Bronchial epithelial cell (primary cell): ENCODE measurements at places on chromosomes 7 and 10. TPM values are rescaled to one million over a fixed set of nuclear protein-coding genes. Genes with fewer than 3 reads are reported as not detected.

The FAM25A gene
- total RNA-seq = 4.7 and 30.6 TPM in 2 replicates

The GNG11 gene
- total RNA-seq = 0.26 and 0.38 TPM in 2 replicates

The ABLIM1 gene
- total RNA-seq = 152 and 264 TPM in 2 replicates

The PLPP4 gene
- total RNA-seq = 0.13 and 0.26 TPM in 2 replicates

The STRIP2 gene
- 5.2 and 6.8 TPM in 2 replicates for total RNA-seq

The TOMM7 gene
- 172 and 233 TPM in 2 replicates for total RNA-seq

The LRRC17 gene
- total RNA-seq = 0.26 and 0.38 TPM in 2 replicates

The VSTM4 gene
- under 0.01 TPM in 2 replicates for total RNA-seq

The NPFFR1 gene
- under 0.01 TPM in 1 of 2 replicates, not detected in the other for total RNA-seq

The CFAP69 gene
- total RNA-seq = 0.53 and 2.3 TPM in 2 replicates

The IL15RA gene
- 0.51 and 0.79 TPM in 2 replicates for total RNA-seq

The HOXA7 gene
- not detected in 2 replicates for total RNA-seq

The ITPRID1 gene
- not detected in 2 replicates for total RNA-seq

The DNAJC9 gene
- total RNA-seq = 32.0 and 35.0 TPM in 2 replicates

The CCDC146 gene
- total RNA-seq = 2.1 and 2.4 TPM in 2 replicates

The ERVW-1 gene
- total RNA-seq = not detected in 2 replicates

The AGAP6 gene
- total RNA-seq = 3.2 and 3.5 TPM in 2 replicates

The SPDYE16 gene
- not detected in 2 replicates for total RNA-seq

The CCDC7 gene
- total RNA-seq = 1.8 and 2.4 TPM in 2 replicates

The GDF2 gene
- total RNA-seq = not detected in 2 replicates

The WDR86 gene
- total RNA-seq = 0.13 and 0.79 TPM in 2 replicates

The GHRHR gene
- not detected in 2 replicates for total RNA-seq

The AASS gene
- 8.6 and 12.4 TPM in 2 replicates for total RNA-seq

The FAM221A gene
- 2.6 and 5.0 TPM in 2 replicates for total RNA-seq

The ITIH2 gene
- total RNA-seq = not detected in 2 replicates

The PLXDC2 gene
- 1.3 and 3.3 TPM in 2 replicates for total RNA-seq

The GRM3 gene
- not detected in 2 replicates for total RNA-seq

The SORBS1 gene
- total RNA-seq = under 0.01 and 0.13 TPM in 2 replicates

The RUFY2 gene
- 18.7 and 21.4 TPM in 2 replicates for total RNA-seq
